Naive thymus-derived CD8-positive, alpha-beta T cell (primary cell): ENCODE measurements at places on chromosomes 16 and 17.

GRCh38 chr16:52383640-52384292 is 163.2 kb downstream of the TOX3 start:
- H3K4me3 ChIP-seq: no peak overlapping the region
- no peaks in the 10 kb centered on the region for H3K4me1 ChIP-seq
- peaks cover 5% of the 10 kb centered on the region for H3K27me3 ChIP-seq
- DNase-seq: no peak
- H3K36me3 ChIP-seq: peaks cover 8% of the 10 kb centered on the region

GRCh38 chr16:4010225-4011158 is 105.8 kb downstream of the ADCY9 start:
- peaks cover 5% of the 10 kb centered on the region for H3K36me3 ChIP-seq
- no peak for DNase-seq
- no peak overlapping the region for H3K4me3 ChIP-seq
- no peaks in the 10 kb centered on the region for H3K27me3 ChIP-seq

DNA sequence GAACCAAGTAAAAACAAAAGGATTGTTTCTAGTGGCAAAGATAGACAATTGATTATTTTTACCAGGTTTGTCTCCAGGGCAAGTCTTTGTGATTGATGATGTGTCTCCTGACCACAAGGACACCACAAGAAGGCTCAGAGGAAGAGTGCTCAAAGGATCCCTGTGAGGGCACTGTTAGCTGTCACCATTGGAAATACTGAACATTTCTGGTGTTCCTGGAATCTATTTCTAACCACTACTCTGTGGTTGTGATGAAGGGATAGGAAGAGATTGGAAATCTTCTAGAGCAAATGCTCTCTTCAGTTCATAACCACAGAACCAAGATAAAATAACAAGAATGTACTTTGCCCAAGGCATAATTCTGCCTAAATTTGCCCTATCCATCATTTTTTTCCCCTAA is 15.3 kb downstream of the RNF43 start:
- no peaks in the 10 kb centered on the region for H3K36me3 ChIP-seq
- H3K27ac ChIP-seq: no peak overlapping the region
- DNase-seq: no peak
- no peaks in the 10 kb centered on the region for H3K4me1 ChIP-seq

DNA sequence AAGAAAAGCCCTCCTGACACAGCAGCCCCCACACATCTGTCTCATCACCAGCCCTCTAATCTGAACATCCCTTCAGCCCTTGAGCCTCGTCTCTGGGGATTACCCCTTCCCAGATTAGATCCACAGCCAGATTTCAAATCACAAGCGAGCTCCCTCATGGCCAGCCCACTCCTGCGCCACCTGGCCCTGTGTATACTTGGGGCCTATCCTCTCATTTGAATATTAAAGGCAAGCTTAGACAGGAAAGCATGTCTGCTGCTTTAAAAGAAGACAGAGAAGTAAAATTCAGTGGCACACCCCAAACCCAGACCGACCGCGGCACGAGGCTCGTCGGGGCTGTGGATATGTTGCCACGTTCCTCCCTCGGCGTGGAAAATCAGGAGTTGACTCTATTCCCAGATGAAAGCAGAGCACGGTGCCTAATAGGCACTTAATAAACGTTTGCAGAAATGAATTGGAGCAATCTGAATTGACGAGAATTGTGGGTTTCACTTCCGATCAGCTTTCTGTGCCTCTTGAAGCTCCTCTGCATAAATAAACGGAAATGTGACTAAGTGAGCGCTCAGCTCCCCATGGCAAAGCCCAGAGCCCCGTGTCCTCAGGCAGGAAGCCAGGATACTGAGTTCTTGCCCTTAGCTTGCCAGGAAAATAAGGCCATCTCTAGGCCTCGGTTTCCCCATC is 108.0 kb downstream of the CCDC182 start:
- peaks cover 7% of the 10 kb centered on the region for H3K4me1 ChIP-seq
- no peaks in the 10 kb centered on the region for H3K27me3 ChIP-seq
- DNase-seq: no peak
- peaks cover 45% of the 10 kb centered on the region for H3K36me3 ChIP-seq
- H3K27ac ChIP-seq: no peak overlapping the region

GRCh38 chr17:10527419-10527818 is 9.1 kb upstream of the MYH1 start:
- peaks cover 7% of the 10 kb centered on the region for H3K36me3 ChIP-seq
- no peak overlapping the region for H3K27ac ChIP-seq
- DNase-seq: no peak
- H3K4me1 ChIP-seq: no peaks in the 10 kb centered on the region

- no peak overlapping the region for H3K4me3 ChIP-seq
- H3K27ac ChIP-seq: no peak overlapping the region
- H3K4me1 ChIP-seq: no peaks in the 10 kb centered on the region
- peaks cover 28% of the 10 kb centered on the region for H3K27me3 ChIP-seq
- H3K36me3 ChIP-seq: no peaks in the 10 kb centered on the region
- no peak for DNase-seq
Observed at GRCh38 chr17:36784633-36785032, 152.6 kb upstream of the LHX1 start.

GRCh38 chr17:80780381-80781198 is 211.1 kb upstream of the CHMP6 start:
- H3K27me3 ChIP-seq: no peaks in the 10 kb centered on the region
- DNase-seq: no peak
- H3K4me3 ChIP-seq: peak overlapping the region; percentile 76

- peaks cover 2% of the 10 kb centered on the region for H3K27me3 ChIP-seq
- no peaks in the 10 kb centered on the region for H3K36me3 ChIP-seq
- DNase-seq: no peak
- H3K4me3 ChIP-seq: no peak overlapping the region
Observed at GRCh38 chr16:83653785-83654184, 154.0 kb upstream of the HSBP1 start.

GRCh38 chr17:51487947-51488346 is 227.6 kb downstream of the UTP18 start:
- H3K4me3 ChIP-seq: peak overlapping the region; percentile 30
- no peaks in the 10 kb centered on the region for H3K36me3 ChIP-seq
- peaks cover 4% of the 10 kb centered on the region for H3K4me1 ChIP-seq
- H3K27ac ChIP-seq: no peak overlapping the region

GRCh38 chr17:64357191-64357981 is 33.3 kb downstream of the PECAM1 start:
- peaks cover 35% of the 10 kb centered on the region for H3K4me1 ChIP-seq
- peak overlapping the region; percentile 87 for H3K27ac ChIP-seq
- H3K4me3 ChIP-seq: no peak overlapping the region
- DNase-seq: no peak

DNA sequence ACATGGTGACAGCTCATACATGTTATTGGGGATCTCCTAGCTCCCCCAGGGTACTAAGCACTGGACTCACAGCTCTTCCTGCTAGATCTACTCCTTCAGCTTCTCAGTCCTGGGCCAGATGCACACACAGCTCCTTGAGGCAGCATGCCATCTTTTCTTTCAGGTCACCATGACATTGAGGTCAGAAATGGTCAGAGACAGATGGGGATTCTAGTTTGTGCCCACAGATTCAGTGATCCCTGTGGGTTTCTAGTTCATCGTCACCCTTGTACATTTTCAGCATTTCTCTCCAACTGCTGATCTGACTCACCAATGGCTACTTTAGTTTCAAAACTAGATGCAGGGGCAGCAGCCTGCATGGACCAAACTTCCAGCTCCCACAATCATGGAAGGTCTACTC is 560.7 kb upstream of the PSMD7 start:
- no peak overlapping the region for H3K27ac ChIP-seq
- H3K36me3 ChIP-seq: no peaks in the 10 kb centered on the region
- no peaks in the 10 kb centered on the region for H3K27me3 ChIP-seq
- H3K4me3 ChIP-seq: no peak overlapping the region
- H3K4me1 ChIP-seq: no peaks in the 10 kb centered on the region

DNA sequence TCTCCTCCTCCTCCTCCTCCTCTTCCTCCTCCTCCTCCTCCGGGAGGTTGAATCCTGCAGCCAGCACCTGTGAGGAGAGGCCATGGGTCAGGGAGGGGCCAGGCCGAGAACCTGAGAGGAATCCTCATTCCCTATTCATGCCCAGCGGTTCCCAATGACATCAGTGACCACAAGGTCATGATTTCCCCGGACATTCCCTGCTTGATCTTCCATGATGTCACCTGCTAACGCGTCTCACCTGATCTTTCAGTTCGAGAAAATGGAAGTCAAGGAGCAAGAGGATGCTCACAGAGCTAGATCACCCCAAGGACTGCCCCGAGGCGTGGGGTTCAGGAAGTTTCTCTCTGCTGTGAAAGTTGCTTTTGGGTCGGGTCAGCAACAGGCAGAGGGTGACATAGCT is 5.4 kb downstream of the APOBR start:
- no peak overlapping the region for H3K4me3 ChIP-seq
- DNase-seq: no peak
- no peak overlapping the region for H3K27ac ChIP-seq
- H3K4me1 ChIP-seq: peaks cover 30% of the 10 kb centered on the region
- no peaks in the 10 kb centered on the region for H3K27me3 ChIP-seq

DNA sequence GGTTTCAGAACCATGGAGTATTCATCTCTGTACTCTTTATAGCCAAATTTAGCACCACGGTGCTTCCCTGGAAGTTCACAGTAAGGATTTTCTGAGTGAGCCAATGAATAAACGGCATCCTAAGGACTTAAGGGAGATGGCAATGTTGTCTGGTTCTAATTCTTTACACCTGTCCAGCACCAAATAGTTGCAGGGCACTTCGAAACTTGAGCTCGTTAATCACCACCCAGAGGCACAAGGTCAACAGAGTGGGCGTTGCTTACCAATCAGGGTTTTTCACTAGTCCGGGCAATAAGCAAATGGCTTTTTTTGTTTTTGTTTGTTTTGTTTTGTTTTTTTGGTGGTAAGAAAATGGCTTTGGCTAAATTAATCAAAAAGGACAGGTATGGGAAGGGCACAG is 28.2 kb upstream of the TMEM220 start:
- no peak overlapping the region for H3K27ac ChIP-seq
- no peaks in the 10 kb centered on the region for H3K36me3 ChIP-seq
- no peaks in the 10 kb centered on the region for H3K4me1 ChIP-seq
- no peak overlapping the region for H3K4me3 ChIP-seq
- no peak for DNase-seq
- H3K27me3 ChIP-seq: no peaks in the 10 kb centered on the region

- no peaks in the 10 kb centered on the region for H3K4me1 ChIP-seq
- H3K27ac ChIP-seq: no peak overlapping the region
- no peaks in the 10 kb centered on the region for H3K36me3 ChIP-seq
- no peak overlapping the region for H3K4me3 ChIP-seq
- peaks cover 7% of the 10 kb centered on the region for H3K27me3 ChIP-seq
Observed at GRCh38 chr16:77111056-77111565, 79.9 kb upstream of the MON1B start.

DNA sequence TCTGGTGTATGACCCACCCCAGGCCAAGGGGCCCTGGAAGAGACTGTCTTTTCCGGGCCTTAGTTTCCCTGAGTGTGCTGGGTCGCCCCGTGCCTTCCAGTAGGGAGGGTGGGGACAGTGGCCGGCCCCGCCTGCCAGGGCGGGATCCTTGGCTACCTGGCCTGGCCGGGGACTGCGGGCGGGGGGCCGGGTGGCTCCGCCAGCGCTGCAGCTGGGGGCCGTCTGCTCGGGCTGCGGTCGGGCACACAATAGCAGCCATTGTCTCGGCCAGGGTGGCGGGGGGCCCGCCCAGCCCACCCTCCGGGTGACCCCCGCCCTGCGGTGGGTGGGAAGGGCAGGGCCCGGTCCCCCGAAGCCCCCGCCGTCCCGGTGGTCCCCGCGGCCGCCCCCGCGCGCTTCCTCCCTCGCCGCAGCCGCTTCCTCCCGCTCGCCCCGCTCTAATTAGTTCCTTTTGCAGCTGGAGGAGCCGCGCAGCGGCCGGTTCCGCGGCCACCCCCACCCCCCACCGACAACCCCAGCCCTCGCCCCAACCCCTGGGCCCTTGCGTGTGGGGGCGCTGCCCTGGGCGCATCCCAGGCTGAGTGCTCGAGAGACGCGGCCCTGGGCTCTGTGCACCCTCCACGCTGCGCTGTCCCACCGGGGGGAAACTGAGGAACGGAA is 11.6 kb downstream of the GLIS2 start:
- no peak overlapping the region for H3K27ac ChIP-seq
- no peaks in the 10 kb centered on the region for H3K36me3 ChIP-seq
- no peaks in the 10 kb centered on the region for H3K27me3 ChIP-seq
- peak overlapping the region; percentile 51 for H3K4me3 ChIP-seq
- no peak for DNase-seq

DNA sequence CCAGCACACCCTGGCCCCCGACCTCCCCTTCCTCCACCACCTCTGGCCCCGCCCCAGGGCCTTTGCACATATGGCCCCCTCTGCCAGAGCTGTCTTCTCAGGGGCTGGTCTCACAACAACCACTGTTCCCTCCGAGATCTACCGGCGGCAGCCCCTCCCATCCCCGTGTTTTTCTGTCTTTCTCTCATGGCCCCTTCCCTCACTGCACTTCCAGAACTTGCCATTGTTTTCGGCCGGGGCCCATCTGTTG is 30.2 kb downstream of the ZFPM1 start:
- DNase-seq: no peak
- H3K4me3 ChIP-seq: no peak overlapping the region
- H3K27ac ChIP-seq: no peak overlapping the region
- H3K36me3 ChIP-seq: no peaks in the 10 kb centered on the region
- peaks cover 30% of the 10 kb centered on the region for H3K4me1 ChIP-seq

- peaks cover 12% of the 10 kb centered on the region for H3K4me1 ChIP-seq
- H3K27me3 ChIP-seq: peaks cover 35% of the 10 kb centered on the region
- no peak overlapping the region for H3K27ac ChIP-seq
- no peak for DNase-seq
- no peak overlapping the region for H3K4me3 ChIP-seq
Observed at GRCh38 chr17:38742411-38743308, 5.5 kb downstream of the PCGF2 start.

- no peak for DNase-seq
- no peaks in the 10 kb centered on the region for H3K27me3 ChIP-seq
- H3K4me1 ChIP-seq: peaks cover 1% of the 10 kb centered on the region
- H3K27ac ChIP-seq: no peak overlapping the region
- no peaks in the 10 kb centered on the region for H3K36me3 ChIP-seq
- H3K4me3 ChIP-seq: no peak overlapping the region
Observed at GRCh38 chr16:52707676-52708337, 160.9 kb upstream of the TOX3 start.

DNA sequence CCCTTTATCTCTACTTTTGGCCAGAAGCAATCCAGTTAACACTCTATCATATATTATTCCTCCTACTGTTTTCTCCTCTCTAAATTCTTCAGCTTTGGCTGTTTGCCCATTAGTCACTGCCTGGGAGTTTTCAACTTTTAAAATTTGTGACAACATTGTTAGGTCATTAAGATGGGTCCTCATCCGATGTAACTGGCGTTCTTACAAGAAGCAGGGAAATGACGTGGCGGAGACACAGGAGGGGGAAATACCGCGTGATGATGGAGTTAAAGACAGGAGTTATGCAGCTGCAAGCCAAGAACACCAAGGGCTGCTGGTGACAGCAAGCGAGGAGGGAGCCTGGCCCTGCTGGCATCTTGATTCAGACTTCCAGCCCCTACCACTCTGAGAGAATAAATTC is 34.8 kb upstream of the CPHXL start:
- no peaks in the 10 kb centered on the region for H3K4me1 ChIP-seq
- H3K36me3 ChIP-seq: no peaks in the 10 kb centered on the region
- peaks cover 6% of the 10 kb centered on the region for H3K27me3 ChIP-seq
- no peak overlapping the region for H3K4me3 ChIP-seq
